Tibial nerve (tissue), 4 donors: ENCODE measurements at places on chromosomes 2 and 18.

- DNase-seq, result no peak
These were observed 254.5 kb downstream of the PARD3B start for GRCh38 chr2:204799791-204800190.

- DNase-seq, result no peak
These were observed 1.6 kb upstream of the NFE2L2 start for GRCh38 chr2:177265824-177266817.

- DNase-seq, result no peak
These were observed 126.0 kb downstream of the LPIN1 start for GRCh38 chr2:11872247-11872947.

DNA sequence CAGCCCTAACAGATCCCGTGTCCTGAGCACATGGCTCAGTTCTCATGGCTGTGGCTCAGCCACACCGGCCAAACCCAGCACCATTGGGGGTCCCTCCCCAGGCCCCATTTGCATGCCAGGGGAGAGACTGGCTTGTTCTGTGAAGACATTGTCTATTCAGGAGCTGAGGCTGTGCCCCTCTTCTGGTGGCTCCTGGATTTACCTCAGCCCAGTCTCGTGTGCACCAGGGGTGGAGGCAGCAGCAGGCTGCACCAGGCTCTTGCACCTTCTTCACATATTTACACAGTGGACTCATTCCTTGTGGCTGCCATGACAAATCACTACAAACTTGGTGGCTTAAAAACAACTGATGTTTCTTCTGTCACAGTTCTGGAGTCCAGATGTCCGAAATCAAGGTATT is 92.4 kb upstream of the ITGA6 start:
- no peak for DNase-seq

GRCh38 chr2:181904022-181904632 is 12.6 kb downstream of the ITPRID2 start:
- DNase-seq, result no peak

DNA sequence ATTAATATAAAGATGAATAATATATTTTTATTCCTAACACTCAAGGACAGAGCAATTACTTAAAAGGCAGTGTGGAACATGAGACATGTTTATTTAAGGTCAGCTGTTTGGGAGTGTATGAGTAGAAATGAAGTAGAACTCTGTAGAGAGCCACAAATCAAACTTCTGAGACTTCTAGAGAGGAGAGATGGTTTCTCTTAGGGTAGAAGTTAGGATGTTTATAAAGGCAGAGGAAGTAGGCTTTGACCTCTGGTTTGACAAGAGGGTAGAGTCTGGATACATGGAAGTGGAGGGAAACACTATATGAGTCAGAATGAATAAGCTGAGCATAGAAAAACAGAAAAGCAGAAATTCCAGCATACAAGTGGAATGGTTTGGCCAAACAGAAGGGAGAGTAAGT is 262.1 kb upstream of the KLHL14 start:
- no peak for DNase-seq

DNA sequence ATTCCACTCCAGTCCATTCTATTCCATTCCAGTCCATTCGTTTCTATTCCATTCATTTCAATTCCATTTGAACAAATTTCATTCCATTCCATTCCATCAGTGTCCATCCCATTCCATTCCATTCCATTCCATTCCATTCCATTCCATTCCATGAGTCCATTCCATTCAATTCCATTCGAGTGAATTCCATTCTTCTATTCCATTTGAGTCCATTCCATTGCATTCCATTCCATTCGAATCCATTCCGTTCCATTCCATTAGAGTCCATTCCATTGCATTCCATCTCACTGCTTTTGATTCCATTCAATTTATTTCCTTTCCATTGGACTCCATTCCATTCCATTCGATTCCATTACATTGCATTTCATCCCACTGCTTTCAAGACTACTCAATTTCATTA is 1132.1 kb downstream of the RPIA start:
- no peak for DNase-seq

GRCh38 chr2:64133354-64133753 is 10.9 kb downstream of the PELI1 start:
- DNase-seq, result no peak

GRCh38 chr2:217163987-217164386 is 304.1 kb upstream of the TNP1 start:
- DNase-seq, result no peak

DNA sequence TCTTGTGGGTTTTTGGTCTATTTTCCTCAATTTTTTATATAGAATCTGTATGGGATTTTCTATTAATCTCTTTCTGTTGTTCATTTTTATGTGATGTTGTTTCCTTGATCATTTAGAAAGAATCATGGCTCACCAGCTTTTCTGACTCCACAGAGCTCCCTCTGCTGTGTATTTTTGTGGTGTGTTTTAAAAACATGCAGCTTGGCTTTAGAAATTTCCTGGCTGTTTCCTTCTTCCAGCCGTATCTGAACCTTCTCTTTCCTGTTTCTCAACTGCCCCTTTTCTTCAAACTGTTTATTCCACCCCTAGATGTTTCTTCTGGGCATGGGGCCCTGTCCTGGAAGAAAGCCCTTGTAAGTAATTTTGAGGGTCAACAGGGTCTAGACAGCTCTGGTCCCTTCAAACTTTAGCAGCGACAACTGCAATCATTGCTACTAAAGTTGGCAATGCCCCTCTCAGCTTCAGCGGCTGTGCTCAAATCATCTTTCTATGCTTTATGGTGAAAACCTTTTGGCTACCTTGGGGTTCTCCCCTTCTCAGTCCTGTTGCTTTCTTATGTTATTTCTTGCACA is 17.6 kb upstream of the COPS8 start:
- DNase-seq, result no peak

- DNase-seq, result no peak
These were observed at the start of gene CYS1 for GRCh38 chr2:10079870-10080535. CYS1 (minus strand) TSS chr2:10080411; CDS start chr2:10080223, 188 bp downstream.

DNA sequence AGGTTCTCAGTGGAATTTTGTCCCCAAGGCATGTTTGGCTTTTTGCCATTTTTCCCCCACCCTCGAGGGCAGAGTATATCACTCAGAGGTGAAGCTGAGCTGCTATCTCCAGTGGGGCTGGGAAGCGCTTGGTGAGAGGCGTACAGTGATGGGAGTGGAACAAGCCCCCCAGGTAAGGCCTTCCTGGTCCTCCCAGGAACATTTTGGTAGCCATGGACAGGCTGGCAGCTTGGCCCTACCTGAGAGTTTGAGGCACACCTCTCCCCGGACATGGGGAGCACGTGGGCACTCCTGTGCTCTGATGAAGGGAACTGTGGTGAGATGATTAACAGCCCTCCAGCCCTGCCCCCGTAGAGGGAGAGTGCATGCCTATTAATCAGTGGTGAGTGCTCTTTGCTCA is 99.3 kb downstream of the C1QL2 start:
- no peak for DNase-seq

GRCh38 chr2:214631406-214631805 is 178.1 kb downstream of the BARD1 start:
- no peak for DNase-seq

DNA sequence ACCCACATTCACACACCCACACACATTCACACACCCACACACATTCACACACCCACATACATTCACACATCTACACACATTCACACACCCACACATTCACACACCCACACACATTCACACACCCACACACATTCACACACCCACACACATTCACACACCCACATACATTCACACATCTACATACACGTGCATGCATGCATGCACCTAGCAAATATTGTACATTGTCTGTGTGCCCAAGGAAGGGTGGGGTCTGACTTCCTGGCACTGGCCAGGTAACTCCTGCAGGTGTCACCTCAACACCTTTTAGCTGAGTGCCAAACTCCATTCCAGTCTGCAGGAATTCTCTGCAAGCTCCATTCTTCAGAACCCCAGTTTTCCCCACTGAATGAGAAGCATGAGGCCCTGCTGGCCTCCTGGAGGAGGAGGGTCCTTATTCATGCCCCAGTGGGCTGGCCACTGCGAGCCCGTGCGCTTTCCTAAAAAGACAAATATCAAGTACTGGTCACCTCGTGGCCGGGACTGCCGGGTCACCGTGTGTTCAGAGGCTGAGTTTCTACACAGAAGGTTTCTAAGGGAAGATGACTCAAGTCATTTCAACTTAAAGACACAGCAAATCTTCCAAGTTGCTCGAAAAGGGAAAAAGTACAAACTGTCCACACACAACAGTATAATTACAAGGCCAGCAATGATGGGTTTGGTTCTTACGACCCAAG is 131.5 kb downstream of the HDAC4 start:
- no peak for DNase-seq

- DNase-seq, result no peak
These were observed 14.4 kb downstream of the OTOF start for GRCh38 chr2:26463244-26464192.

DNA sequence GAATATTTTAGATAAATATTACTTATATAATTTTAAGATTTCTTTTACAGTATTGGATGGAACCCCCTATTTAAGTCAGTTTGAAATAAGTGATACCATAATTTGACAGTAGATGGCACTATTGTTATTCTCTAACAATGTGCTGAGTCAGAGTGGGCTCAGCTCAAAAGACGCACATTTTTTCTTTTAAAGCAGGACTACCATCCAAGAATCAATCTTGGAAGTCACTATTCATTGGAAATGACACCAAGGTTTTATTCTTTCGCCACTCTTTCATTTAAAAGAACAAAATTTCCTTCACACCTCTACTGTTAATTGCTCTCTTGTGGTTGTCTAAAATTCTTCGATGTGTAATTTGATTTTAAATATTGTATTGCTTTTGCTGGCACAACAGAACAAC is 32.6 kb upstream of the SPAG16 start:
- DNase-seq, result no peak
